Fibroblast of lung (primary cell): ENCODE measurements at places on chromosomes 7 and 10. TPM values are rescaled to one million over a fixed set of nuclear protein-coding genes. Genes with fewer than 3 reads are reported as not detected.

Gene PLCE1
- 0.33 and 1.0 TPM in 2 replicates for total RNA-seq

Gene PRKAR2B
- total RNA-seq = 12.6 and 14.7 TPM in 2 replicates

Gene TUBGCP2
- 51.6 and 60.8 TPM in 2 replicates for total RNA-seq

Gene GPR85
- 2.1 and 9.2 TPM in 2 replicates for total RNA-seq

Gene MINDY4
- total RNA-seq = 4.1 and 6.1 TPM in 2 replicates

Gene DYNC1I1
- total RNA-seq = under 0.01 and 0.17 TPM in 2 replicates

Gene HECW1
- 0.77 and 6.1 TPM in 2 replicates for total RNA-seq

Gene C10orf105
- under 0.01 TPM in 2 replicates for total RNA-seq

Gene PIP
- total RNA-seq = not detected in 2 replicates

Gene TMEM26
- total RNA-seq = 1.5 and 2.3 TPM in 2 replicates
